ENCODE measurements at places on chromosomes 3 and 15.

DNA sequence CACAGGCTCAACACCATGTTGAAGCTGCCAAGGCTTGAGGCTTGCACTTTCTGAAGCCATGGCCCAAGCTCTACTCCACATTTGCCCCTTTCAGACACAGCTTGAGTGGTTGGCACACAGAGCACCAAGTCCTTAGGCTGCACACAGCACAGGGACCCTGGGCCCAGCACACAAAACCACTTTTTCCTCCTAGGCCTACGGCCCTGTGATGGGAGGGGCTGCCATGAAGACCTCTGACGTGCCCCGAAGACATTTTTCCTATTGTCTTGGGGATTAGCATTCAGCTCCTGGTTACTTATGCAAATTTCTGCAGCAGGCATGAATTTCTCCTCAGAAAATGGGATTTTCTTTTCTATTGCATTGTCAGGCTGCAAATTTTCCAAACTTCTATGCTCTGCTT lies 445.5 kb downstream of the NLGN1 start:
- DNase-seq = no peak

DNA sequence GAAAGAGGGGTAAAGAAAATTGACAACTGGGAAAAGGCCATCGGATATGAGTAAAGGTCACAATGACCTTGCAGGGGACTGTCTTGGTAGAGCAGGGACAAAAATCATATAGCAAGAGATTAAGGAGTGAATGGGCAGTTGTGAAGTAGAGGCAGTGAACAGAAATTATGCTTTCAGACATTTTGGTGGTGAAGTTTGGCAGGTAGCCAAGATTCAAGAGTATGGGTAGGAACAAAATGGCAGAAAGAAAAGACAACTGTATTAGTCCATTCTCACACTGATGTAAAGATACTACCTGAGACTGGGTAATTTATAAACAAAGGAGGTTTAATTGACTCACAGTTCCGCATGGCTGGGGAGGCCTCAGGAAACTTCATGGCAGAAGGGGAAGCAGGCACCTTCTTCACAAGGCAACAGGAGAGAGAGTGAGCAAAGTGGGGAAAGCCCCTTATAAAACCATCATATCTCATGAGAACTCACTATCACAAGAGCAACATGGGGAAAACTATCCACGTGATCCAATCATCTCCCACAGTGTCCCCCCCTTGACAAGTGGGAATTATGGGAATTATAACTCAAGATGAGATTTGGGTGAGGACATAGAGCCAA lies 84.0 kb downstream of the CGNL1 start:
- DNase-seq = no peak

DNA sequence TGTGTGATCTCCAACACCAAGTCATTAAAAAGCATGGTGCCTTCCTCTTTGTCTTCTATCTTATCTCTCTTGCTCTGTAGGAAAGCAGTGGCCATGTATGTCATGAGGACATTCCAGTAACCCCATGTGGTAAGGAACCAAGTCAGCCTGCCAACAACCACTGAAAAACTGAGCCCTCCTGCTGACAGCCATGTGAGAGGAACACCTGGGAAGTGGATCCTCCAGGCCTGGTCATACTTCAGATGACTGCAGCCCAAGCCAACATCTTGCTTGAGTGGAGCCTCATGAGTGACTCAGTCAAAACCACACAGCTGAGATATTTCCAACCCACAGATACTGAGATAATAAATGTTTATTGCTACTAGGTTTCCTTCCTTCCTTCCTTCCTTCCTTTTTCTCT lies 597.3 kb downstream of the ZIC1 start:
- DNase-seq = no peak

DNA sequence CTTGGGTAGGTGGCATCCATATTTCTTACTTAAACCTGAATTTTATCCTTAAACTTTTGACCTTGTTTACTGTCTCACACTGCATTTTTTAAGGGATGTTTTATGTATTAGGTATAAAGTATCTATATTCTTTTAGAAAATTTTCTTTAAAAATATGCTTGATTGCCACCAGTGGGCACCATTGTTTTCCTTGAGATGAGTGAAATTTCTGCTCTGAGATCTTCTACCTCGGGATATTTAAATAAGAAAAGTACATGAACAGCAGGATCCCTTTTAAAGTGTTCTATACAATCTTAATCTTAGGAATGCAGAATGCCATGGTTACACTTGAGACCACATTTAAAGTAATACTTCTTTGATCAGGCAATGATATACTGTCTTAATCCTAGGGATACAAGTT lies 108.7 kb downstream of the SLMAP start:
- DNase-seq = no peak

GRCh38 chr3:138397983-138398382 lies 36.4 kb upstream of the ESYT3 start:
- DNase-seq = no peak

- DNase-seq = no peak
Observed at GRCh38 chr15:33095641-33096040, 98.9 kb downstream of the FMN1 start.

DNA sequence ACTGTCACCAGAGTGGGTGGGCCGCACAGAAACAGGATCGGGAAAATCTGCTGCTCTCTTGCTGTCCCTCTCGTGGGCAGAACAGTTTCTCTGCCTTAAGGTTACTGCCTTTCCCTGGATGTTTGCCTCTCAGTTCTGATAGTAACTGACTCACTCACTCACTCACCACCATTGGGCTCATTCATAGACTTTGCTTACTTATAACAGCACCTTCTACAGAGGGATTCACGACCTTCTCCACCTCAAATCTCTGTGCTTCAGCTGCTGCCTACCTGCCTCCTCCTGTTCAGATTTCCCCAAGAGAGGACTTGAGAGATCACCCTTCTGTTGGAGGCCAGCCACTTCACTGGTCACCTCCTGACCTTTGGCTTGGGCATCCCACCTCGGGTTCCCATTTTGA lies 147.7 kb upstream of the ICE2 start:
- no peak for DNase-seq

GRCh38 chr15:31273258-31273941 lies 53.2 kb upstream of the KLF13 start:
- DNase-seq = no peak

GRCh38 chr3:170327040-170327808 lies 30.3 kb upstream of the SKIL start:
- DNase-seq = no peak

DNA sequence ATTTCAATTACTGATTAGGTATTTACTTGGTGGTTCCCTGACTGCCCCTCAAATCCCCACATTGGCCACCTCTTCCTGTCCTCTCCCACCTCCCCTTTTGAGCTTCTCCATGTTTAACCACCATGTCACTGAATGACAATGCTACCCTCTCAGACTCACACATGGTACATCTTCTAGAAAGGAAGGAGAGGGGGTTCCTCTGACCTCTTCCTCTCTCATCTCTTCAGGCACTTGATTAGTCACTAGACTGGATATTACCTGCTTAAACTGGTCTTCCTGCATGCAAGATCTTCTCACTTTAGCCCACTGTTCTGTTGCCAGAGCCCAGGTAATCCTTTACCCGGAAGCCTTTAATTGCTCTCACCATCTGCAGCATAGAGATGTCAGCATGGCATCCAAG lies 64.9 kb downstream of the DIPK2A start:
- DNase-seq = no peak

GRCh38 chr3:60126511-60127304 lies 1076.9 kb upstream of the CFAP20DC start:
- no peak for DNase-seq

DNA sequence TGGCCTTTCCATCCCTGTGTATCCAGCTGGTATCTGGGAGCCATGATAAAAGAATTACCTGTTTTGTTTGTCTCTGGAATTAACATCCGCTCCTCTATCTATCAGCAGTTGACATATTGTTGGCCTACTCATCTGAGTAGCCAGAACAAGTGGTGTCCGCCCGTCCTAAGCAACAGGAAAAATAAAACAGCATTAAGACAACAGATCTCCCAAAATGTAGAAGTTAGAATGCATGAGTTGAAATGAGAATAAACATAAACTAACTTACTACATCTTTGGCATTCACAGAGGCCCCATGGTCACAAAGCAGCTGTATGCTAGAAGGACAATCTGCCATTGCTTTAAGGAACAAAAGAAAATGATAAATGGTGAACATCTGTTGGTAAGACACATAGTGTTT lies 75.9 kb downstream of the UACA start:
- DNase-seq = no peak

- no peak for DNase-seq
Observed at GRCh38 chr15:51561271-51561670, 61.3 kb downstream of the DMXL2 start.

DNA sequence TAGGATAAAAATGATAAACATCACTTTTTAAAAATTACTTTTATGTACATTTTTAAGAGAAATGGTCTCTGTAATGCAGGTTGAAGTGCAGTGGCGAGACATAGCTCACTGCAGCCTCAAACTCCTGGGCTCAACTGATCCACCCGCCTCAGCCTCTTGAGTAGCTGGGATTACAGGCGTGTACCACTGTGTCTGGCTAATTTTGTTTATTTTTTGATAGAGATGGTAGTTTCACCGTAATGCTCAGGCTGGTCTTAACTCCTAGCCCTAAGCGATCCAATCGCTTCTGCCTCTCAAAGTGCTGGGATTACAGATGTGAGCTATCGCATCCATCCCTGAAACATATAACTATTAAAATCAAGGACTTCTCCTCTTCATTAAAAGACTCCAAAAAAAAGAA lies 63.1 kb upstream of the CSPG5 start:
- DNase-seq = no peak

DNA sequence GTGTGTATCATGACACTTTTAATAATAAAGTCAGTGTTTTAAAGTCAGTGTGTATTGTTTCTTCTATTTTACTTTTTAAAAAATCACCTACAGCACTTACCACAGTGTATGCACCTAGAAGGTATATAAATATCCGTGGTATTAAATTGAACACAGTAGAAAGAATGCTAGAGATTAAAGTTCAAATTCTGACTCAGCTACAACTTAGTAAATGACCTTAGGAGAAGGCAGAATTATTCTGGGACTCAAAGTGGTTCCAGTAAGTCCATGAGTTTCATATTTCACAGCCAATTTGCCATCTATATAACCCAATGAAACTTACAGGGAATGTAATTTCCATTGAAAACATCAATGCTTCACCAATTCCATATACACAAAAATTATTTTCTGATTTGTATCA lies 52.7 kb upstream of the MAP4 start:
- DNase-seq = no peak

DNA sequence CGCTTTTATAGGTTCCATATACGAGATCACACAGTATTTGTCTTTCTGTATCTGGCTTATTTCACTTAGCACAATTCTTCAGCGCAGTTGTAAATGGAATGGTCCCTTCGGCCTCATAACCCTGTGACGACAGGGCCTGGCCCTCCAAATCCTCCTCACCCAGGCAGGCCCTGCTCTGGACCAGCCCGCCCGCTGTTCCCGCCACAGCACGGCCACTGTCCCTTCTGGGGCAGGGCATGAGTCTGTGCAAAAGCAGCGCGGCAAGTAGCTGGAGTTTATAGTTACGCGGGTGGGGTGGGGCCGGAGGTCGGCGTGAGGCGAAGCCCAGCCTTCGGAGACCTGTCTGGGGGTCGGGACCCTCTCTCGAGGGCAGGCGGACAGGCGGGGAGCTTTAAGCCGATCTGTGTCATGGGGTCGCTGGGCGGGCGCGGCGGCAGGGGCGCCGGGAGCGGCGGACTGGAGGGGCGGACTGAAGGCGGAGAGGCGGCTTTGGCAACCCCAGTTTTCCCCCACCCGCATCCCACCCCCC lies 543 bp downstream of the ARPIN start:
- no peak for DNase-seq

GRCh38 chr15:60781211-60781713 lies 302.3 kb upstream of the ICE2 start:
- no peak for DNase-seq

GRCh38 chr3:126620738-126621137 lies 34.2 kb downstream of the TXNRD3 start:
- no peak for DNase-seq

DNA sequence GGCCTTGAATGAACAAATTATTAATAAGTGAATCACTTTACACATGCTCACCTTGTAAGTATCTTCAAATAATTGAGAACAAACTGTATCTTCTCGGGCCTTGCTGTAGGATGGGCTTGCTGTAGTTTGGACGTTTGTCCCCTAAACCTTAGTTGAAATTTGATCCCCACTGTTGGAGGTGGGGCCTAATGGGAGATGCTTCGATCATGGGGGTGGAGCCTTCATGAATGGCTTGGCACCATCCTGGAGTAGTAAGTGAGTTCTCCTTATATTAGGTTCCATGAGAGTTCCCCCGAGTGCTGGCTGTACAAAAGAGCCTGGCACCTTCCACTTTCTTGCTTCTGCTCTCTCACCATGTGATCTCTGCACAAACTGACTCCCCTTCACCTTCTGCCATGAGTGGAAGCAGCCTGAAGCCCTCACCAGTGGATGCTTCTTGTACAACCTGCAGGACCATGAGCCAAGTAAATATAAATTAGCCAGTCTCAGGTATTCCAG lies 29.3 kb downstream of the PIGB start:
- no peak for DNase-seq

DNA sequence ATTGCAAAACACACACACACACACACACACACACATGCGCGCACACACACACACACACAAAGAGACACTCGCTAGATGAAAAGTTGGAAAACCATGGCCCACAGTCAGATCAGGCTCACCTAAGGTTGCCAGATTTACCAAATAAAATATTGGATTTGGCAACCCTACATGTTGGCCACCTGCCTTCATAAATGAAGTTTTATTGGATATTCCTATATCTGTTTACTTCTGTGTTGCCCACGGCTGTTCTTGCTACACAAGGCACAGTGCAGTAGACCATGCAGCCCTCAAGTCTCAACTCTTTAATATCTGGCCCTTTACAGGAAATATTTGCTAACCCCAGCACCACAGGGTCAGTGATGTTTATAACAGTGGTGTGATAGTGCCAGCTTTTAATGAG lies 445.0 kb upstream of the PROK2 start:
- no peak for DNase-seq

DNA sequence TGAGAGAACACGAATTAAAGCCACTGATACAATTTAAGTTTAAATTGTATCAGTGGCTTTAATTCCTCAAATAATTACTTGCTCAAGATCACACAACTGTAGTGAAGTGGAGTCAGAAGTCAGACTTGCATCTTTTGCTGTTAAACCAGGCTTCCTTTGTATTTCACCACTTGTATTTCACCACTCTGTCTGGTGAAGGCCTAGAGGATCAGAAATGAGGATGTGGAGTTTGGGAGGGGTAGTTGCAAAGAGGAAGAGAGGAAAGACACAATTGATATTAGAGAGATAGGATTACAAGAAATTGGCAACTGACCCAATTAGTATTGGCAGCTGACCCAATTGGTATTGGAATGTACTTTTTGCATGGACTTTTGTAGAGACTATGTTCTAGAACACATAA lies 288.1 kb upstream of the GPR149 start:
- DNase-seq = no peak

DNA sequence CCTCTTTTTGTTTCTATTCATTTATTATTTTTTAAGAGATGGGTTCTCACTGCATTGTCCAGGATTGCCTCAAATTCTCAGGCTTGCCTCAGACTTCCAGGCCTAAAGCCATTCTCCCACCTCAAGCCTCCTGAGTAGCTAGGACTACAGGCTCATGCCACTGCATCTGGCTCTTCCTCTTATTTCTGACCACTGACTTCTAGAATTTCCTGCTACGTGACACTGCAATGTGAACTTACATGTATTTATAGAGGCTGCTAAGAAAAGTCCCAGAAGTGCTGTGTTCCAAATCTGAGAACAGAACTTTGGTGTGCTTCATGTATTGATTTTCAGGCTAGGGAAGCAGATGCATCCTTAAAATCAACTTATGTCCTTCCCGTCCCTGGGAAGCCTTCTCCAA lies 407.4 kb downstream of the RSL24D1 start:
- no peak for DNase-seq
